ENCODE measurements at places on chromosomes 5 and 9.

DNA sequence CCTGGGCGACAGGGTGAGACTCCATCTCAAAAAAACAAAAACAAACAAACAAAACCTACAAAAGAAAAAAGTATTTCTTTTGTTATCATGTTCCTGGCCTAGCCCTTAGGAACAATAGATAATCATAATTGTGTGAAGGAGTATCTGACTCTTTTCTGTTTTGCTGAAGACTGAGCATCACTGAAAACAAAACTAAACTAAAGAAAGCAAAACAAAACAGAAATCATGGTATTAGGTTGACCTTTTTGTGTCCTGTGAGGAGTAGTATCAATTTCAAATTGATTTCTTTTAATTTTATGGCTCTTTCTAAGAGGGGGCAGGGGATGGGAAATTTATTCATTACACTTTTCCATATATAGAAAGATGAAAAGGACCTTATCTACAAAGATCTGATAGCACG is 246.0 kb downstream of the YTHDC2 start:
- no peak for DNase-seq

DNA sequence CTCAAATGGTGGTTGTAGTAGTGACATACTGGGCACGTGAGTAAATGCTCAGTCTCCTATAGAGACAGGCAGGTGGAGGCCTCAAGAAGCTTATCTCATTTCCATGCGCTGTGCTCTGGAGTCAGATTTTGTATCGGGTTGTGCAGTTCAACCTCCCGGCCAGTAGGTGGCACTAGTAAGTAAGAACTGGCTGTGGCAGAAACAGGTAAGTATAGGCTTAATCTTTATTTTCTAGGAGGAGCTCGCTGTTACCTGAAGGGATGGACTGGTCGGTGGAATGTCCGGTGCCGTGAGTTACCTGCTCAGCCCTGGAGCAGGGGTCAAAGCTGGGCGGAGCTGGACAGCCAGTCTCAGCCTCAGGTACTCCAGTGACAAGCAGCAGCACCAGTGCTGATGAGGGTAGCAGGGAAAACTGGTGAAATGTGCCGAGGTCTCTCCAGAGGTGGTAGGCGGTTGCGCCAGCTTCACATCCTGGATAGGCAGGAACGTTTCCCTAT is 880.1 kb upstream of the SEMA6A start:
- peak; percentile 55 for DNase-seq

- no peak for DNase-seq
These were observed 207.2 kb downstream of the NFIB start for GRCh38 chr9:14106699-14107098.

GRCh38 chr9:107422189-107423185 is 67.1 kb downstream of the KLF4 start:
- DNase-seq: peak; percentile 40

DNA sequence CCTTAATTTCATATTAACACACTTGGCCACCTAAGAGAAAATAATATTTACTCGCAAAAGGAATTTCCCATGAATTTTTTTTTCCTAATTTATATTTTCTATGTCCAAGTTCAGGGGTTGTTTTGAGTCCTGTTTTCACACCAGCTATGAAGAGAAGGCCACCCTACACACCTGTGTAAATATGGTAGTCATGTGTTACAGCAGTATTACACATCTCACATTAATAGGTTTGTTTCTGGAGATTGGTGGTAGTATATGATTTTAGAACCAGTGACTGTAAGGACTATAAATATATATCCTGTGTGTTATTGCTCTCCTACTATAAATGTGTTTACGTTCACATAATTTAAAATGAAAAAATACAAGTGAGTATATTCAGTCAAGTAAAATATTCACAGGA is 147.5 kb downstream of the PAM start:
- no peak for DNase-seq

GRCh38 chr5:65264420-65264819 is 217.3 kb downstream of the ADAMTS6 start:
- DNase-seq: no peak

DNA sequence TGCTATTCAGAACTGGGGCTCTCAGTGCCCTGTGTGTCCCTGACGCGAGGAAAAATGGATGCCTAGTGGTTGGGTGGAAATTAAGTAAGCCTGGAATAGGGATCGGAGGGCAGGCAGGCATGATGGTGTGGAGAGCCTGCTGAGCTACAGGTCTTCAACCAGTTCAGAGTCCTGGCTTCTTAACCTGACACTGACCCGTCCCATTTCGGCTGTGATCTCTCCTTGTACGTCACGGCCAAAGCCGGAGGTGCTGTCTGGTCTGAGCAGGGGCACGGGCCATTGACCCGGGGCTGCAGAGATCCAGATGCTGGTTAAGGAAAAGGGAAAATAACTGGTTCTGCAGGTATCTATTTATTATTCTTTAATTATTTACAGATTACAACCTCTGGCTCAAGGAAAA is 27.9 kb downstream of the RHOBTB3 start:
- DNase-seq: no peak

DNA sequence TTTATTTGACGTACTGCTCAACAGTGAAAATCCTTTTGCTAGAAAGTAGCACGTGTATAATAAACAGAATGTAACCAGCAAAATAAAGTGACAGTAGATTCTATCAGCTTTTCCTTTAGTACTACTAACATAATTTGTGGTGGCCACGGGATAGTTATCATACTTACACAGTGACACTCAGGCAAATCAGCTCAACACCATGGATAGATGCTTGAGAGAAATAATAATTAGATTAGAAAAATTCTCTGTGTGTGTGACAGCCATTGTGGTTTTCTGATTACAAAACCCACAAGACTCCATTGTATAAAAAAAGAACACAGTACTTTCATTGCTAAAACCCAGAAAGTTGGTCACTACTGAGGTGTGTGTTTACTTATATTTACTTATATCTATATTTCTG is 101.1 kb downstream of the MUSK start:
- no peak for DNase-seq

GRCh38 chr5:1394881-1395860 is 50.1 kb downstream of the SLC6A3 start:
- no peak for DNase-seq

DNA sequence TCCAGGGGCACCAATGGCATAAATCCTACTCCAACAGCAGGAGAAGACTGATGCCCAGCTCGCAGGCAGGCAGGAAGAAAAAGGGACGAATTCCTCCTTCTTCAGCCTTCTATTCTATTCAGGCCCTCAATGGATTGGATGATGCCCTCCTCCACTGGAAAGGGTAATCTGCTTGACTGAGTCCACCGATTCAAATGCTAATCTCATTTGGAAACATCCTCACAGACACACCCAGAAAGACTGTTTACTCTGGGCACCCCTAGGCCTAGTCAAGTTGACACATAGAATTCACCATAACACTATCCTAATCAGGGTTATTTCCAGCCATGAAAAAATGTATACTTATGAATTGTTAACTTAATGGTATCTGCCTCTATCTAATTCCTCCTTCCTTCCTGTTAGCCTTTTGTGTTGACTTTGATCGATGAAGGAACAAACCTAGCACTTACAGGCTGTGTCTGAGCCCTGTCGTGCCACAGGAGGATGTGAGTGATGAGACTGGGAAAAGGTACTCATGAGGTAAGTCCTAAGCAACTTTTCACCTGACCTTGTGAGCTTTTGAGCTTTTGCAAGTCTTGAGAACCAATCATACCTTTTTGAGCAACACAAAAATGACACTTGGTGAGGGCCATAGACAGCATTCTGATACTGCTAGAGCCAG is 36.5 kb downstream of the FOXD1 start:
- no peak for DNase-seq

GRCh38 chr5:157177953-157178352 is 2.7 kb upstream of the ITK start:
- no peak for DNase-seq

- DNase-seq: peak; percentile 50
These were observed 99.6 kb downstream of the BASP1 start for GRCh38 chr5:17316970-17317459.

GRCh38 chr5:122311497-122311960 is 508 bp upstream of the SNCAIP start:
- DNase-seq: no peak

- peak; percentile 3 for DNase-seq
These were observed 228.2 kb upstream of the TYRP1 start for GRCh38 chr9:12464910-12465512.

GRCh38 chr5:88502179-88503040 is 233.8 kb upstream of the TMEM161B start:
- DNase-seq: peak; percentile 27

GRCh38 chr9:84339503-84339902 is 1.1 kb downstream of the SLC28A3 start:
- DNase-seq: no peak

DNA sequence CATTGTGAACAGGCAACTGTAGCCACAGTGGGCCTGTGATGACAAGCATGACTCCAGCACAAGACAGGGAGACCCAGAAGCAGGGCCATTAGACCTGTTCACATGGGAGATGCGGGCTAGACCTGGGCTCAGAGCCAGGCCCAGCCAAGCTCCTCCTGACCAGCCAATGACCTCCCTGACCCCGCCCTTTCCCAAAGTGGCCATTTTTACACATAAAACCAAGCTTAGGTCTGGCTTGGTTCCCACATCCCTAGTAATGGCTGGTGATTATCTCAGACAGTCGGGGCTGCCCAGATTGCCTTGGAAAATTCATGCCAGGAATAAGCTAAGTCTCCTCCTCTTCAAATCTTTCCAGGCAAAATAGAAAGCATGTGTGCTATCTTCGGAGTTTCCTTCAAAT is 94.1 kb downstream of the FRMD3 start:
- DNase-seq: no peak

DNA sequence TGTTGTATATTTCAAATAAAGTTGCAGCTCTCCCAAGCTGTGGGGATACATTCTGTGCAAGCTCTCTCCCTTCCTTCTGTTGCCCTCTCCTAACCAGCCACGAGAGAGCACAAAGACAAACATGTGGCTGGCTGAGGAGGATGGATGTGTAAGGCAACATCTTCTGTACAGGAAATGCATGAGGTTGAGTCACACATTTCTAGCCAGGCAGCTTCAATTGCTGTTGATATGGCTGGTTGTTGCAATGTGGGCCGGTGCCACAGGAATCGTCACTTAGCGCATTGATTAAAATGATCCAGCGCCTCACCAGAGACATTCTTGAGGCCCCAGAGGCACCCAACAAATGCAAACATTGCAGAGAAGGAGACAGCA is 207.1 kb downstream of the ICE1 start:
- DNase-seq: no peak

- no peak for DNase-seq
These were observed 18.0 kb downstream of the NR5A1 start for GRCh38 chr9:124489222-124489621.

GRCh38 chr9:111258875-111259271 is 71.2 kb downstream of the OR2K2 start:
- no peak for DNase-seq

GRCh38 chr9:133130685-133131244 is 9.7 kb upstream of the RALGDS start:
- DNase-seq: peak; percentile 76

- no peak for DNase-seq
These were observed 14.8 kb downstream of the RBM27 start for GRCh38 chr5:146218168-146218567.

GRCh38 chr5:4614088-4614487 is 526.0 kb upstream of the ADAMTS16 start:
- no peak for DNase-seq

GRCh38 chr9:16964228-16964627 is 93.8 kb upstream of the BNC2 start:
- DNase-seq: no peak

GRCh38 chr9:115058684-115059315 is 59.2 kb downstream of the TNC start:
- no peak for DNase-seq

- no peak for DNase-seq
These were observed 248.4 kb downstream of the IRX2 start for GRCh38 chr5:2502970-2503594.

GRCh38 chr5:88878976-88879375 is 4.0 kb downstream of the MEF2C start:
- no peak for DNase-seq

GRCh38 chr5:92969191-92969780 is 611.7 kb downstream of the NR2F1-AS1 start:
- no peak for DNase-seq

DNA sequence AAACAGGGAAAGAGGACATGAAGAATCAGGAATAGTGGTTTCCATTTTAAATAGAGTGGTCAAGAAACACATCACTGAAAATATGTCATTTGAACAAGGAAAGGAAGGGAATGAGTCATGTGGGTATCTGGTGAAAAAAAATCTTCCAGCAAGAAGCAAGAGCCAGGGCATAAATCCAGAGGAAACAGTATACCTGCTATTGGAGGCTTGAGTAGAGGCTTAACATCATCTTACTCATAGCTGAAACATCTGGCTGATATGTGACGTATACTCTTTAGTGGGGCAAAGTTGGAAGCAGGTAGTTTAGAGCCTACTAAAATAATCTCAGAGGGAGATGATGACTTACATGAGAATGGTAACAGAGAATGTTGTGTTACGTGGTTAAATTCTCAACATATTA is 517.2 kb downstream of the CAAP1 start:
- no peak for DNase-seq

DNA sequence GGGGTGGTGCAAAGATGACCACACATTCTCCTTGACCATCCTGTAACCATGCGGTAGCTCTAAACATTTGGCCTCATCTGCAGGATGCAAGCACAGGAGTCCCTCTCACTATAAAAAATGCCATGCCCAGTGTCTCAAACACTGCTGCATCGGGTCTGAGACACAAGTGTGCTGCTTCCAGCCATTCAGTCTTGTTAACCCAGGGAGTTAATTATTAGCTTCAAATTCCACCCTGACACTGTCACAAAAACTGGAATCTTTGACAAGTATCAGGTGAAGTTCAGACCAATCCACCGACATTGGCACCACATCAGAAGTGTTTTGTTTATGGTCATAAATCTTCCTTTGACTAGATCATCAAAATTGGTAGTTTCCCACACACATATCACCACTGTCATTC is 119.1 kb upstream of the RASEF start:
- no peak for DNase-seq

GRCh38 chr9:105503881-105504280 is 54.0 kb upstream of the FKTN start:
- DNase-seq: no peak

DNA sequence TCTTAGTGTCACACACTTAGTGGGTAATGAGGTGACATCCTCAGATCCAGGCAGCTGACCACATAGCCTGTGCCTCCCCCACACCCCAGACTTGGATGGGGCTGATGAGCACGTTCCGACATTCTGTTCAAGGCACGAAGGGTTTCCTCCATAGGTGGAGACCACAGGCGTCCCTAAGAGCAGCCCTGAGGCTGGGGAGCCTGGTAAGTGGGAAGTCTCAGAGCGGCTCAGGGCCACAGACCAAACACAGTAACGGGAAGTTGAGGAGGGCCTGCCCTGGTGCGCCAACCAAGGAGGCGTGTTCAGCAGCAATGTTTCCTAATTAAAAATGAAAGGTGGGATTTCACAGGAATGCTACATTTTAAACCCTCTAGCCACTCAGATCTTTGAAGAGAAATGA is 102.3 kb upstream of the PHYKPL start:
- no peak for DNase-seq

GRCh38 chr9:125631391-125632085 is 75.5 kb downstream of the MAPKAP1 start:
- peak; percentile 57 for DNase-seq

- no peak for DNase-seq
These were observed 48.2 kb downstream of the ADAMTS12 start for GRCh38 chr5:33843579-33843978.
